ENCODE measurements at places on chromosomes 16 and 17. TPM values are rescaled to one million over a fixed set of nuclear protein-coding genes. Genes with fewer than 3 reads are reported as not detected.

The ADAD2 gene
- total RNA-seq = 0.13 TPM

The SP2 gene
- 4.9 TPM for total RNA-seq

The SP6 gene
- total RNA-seq = 0.38 TPM

The CPPED1 gene
- 9.9 TPM for total RNA-seq

The IRX3 gene
- total RNA-seq = 5.9 TPM

The EMP2 gene
- 8.5 TPM for total RNA-seq

Data from mesangial cell (primary cell).